B cell (primary cell): ENCODE measurements at places on chromosomes 3 and 15.

DNA sequence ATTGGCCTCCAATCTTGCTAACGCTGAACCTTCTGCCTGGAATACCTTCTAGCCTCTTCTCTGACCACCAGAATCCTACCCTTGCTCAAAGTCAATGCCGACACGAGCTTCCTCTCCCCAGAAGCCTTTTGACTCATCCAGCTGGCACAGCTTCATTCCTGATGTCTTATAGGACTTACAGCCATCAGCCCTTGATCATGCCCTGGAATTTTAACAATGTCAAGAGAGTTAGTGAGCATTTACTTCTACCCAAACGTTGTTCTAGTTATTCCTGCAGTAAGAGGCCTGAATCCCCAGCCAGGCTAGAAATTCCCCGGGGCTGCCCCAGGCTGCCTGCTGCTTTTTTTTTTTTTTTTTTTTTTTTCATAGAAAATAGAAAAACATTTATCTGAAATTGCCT, 3.9 kb downstream of the CYP1A2 start:
- DNase-seq, result no peak

- peak; percentile 74 for DNase-seq
These were observed 67.1 kb upstream of the MCTP2 start for GRCh38 chr15:94164202-94164807.

- no peak for DNase-seq
These were observed 36.6 kb upstream of the POMGNT2 start for GRCh38 chr3:43142472-43142871.

- DNase-seq, result no peak
These were observed 36.5 kb downstream of the OXNAD1 start for GRCh38 chr3:16301507-16301906.

- DNase-seq, result no peak
These were observed 490.7 kb downstream of the RBMS3 start for GRCh38 chr3:29771602-29772001.

DNA sequence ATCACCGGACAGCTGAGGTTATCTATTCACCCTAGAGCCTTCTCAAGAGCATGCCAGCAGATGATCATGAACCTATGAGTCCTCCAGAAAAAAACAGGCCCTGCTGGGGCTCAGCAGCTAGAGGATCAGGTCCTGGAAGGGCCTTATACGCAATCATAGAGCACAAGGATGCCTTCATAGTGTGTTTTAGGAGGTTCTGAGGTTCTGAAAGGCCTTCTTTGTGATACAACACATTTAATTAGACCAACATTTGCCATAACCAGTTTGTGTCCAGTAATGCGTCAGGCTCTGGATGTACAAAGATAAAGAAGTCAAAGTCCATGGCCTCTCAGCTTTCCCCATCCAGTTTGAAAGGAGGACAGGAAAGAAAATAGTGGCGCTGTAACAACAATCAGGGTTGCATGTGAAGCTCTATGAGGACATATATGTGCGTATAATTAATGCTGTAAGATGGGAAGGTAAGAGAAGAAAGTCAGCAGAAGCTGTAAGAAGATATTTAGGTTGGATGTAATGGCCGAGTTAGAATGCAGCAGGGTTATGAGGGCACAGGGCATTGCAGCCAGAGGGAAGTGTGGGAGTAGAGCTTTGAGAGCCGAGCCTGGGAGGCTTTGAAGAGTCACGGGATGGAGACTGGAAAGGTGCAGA, 302.6 kb upstream of the TBL1XR1 start:
- DNase-seq, result no peak

GRCh38 chr3:159987291-159987711, 1.3 kb upstream of the IL12A start:
- DNase-seq, result no peak

GRCh38 chr3:60339304-60339703, 911.9 kb downstream of the FHIT start:
- no peak for DNase-seq

DNA sequence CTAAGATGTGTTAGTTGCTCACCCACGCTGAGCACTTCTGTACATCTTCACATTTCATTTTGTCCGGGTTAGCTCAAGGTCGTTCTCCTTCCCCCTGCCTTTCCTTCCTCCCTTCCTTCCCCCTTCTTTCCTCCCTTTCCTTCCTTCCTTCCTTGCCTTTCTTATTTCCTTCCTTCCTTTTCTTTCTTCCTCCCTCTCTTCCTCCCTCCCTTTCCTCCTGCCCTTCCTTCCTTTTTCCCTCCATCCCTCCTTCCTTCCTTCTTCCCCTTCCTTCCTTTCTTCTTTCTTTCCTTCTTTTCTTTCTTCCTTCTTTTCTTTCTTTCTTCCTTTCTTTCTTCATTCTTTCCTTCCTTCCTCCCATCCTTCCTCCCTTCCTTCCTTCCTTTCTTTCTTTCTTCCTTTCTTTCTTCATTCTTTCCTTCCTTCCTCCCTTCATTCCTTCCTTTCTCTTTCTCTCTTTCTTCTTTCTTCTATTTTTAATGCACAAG, 129.8 kb downstream of the FAM174B start:
- no peak for DNase-seq

DNA sequence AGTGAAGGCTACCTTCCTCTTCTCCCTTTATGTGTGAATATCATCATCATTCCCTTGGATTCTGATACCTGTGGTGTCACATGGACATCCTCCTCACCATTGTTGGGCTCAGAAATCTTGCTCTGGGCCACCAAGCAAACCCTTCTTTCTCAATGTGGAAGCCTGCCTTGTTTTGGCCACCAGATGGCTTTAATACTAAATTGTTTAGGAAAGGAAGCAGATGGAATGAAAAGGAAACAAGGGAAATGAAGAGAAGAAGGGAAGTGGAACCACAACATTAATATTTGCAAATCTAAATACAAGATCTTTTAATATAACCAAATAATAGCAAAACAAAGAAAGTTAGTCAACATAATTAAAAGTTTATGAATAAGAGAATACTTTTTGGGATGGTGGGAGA, 14.0 kb downstream of the FAM227B start:
- DNase-seq, result no peak

GRCh38 chr3:63768888-63769287, 50.2 kb upstream of the C3orf49 start:
- no peak for DNase-seq

DNA sequence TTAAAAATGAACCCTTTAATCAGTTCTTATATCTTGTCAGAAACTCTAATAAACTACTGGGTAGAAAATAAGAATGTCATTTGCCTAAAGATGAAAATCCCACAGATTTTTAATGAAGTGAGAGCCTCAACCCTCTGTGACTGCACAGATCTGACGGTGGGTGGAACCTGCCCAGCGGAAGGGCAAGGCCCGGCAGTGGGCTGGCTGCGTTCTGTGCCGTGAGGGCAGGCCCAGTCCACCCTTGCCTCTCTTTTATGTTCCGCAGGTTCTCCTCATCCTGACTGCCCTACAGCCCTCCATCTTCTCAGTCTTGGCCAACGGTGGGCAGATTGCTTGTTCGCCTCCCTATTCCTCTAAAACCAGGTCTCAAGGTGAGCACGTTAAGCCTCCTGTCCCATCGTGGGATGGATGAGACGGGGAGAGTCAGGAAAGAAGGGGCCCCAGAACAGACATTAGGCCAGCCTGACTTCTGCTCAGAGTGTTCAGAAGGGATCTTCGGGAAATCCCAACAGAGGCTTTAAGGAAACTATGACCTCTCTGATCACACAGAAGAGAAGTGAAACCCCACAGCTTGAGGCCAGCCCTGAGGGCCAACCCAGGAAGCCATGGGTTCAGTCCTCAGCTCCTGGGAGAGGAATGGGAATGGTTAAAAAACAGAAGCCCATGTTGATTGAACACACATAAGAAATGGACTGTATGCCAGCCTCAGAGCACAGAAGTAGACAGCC, 16.0 kb downstream of the SLC51A start:
- no peak for DNase-seq

DNA sequence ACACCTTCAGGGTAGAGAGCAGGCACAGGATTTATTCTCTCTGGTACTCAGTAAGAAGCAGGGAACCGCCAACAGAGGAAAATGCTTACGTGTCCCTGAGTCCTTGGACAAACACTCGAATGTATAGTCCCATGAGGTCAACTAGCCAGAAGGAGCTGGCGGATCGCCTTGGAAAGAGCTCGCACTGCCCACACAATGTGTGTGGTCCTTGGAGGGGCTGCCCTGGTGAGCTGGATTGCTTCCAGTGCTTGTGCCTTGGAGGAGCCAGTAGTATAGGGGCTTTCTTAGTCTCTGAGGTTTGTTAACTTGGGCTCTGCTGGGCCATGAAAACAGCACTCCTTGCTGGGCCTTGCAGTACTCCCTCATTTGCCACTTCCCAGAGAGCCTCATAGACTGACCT, 40.7 kb upstream of the VILL start:
- no peak for DNase-seq

DNA sequence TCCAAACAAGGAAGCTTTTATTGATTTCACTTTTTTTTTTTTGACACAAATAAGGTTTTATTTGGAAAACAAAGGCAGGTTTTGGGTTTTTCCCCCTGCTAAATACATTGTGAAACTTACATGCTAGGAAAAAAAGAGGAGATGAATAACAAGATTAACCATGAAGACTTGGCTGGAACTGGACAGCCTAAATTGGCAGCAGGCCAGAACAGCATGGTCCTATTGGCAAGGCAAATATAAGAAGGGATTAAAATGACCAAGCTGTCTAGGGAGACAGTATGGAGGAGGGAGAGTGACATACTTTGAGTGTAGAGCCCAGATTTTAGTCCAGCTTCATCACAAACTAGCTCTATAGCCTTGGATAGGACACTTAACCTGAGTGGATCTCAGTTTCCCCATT, 63.9 kb upstream of the BBX start:
- no peak for DNase-seq

DNA sequence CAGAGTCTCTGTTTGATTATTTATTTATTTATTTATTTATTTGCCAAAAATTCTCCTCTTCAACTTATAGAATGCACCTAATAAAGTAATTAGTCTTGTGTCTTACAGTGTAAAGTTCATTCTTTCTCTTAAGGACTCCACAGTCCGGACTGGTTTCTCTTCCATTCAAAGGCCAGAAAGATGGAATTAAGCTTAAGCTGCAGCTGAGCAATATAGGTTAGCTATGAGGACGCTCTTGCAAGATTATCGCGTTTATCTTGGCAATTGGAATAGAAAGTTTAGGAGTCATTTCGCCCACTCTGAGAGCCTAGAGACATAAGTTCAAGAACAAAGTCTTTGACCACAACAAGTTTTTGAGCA, 15.0 kb downstream of the TAGLN3 start:
- DNase-seq, result no peak

DNA sequence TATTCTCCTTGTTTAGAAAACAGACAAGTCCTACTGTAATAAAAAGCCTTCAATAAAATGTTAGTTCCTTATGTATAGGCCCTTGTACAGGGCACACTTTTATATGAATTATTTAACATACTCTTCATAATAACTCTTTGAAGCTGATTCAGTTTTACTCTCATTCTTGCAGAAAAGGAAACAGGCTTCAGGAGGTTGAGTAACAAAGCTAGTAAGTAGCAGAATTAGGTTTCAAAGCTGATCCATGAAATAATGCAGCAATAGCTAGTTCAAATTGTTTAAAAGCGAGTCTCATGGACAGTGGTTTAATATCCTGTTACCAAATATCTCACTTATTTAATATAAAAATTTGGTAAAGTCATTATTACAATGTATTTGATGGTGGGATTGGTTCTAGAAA, 25.0 kb downstream of the TCF12 start:
- no peak for DNase-seq

GRCh38 chr3:128814519-128815317, 64.7 kb upstream of the ACAD9 start:
- no peak for DNase-seq

DNA sequence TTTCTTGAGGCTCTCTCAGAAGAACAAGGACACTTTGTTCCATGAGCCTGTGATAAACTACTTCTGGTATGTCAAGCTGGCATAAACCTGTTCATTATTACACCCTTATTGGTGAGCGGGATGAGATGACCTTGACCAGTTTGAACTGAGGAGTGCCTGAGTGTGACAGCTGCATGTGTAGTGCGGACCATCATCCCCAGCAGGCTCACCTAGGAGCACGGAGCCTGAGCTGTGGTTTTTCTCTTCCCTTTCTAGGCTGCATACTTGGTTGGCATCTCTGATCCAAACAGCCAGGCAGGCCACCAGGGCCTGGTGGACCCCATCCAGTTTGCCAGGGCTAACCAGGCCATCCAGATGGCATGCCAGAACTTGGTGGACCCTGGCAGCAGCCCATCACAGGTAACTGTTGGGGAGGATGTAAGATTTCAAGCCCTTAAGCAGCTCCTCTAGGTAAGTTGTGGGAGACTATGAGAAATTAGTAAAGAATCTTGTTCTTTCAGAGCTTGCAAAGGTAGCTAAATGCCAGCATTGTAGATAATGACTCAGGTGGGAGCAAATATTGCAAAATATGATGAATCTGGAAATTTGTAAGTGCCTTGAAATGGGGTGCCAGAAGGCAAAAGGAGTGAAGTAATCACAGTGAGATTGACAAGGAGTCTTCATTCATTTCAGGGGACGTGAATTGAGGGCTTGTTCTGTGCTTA, 288.9 kb upstream of the TPM1 start:
- no peak for DNase-seq

DNA sequence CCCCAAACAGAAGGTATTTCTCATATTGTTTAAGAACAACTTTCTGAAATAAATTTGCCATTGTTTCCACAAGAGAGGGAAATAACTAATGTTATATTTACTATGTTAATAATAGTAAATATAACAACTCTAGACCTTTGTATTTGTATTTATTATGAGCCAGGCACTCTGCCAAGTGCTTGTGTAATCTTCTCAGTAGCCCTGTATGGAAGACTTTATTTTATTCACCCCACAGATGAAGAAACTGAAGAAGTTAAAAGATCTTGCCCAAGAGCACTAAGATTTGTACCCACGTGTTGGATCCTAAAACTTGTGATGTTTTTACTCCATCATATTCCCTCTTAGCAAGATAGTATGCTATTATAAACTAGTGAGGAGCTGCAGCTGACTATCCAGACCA, 12.0 kb upstream of the GNB4 start:
- DNase-seq, result no peak

- DNase-seq, result no peak
These were observed 827 bp upstream of the INO80 start for GRCh38 chr15:41116962-41117252.

DNA sequence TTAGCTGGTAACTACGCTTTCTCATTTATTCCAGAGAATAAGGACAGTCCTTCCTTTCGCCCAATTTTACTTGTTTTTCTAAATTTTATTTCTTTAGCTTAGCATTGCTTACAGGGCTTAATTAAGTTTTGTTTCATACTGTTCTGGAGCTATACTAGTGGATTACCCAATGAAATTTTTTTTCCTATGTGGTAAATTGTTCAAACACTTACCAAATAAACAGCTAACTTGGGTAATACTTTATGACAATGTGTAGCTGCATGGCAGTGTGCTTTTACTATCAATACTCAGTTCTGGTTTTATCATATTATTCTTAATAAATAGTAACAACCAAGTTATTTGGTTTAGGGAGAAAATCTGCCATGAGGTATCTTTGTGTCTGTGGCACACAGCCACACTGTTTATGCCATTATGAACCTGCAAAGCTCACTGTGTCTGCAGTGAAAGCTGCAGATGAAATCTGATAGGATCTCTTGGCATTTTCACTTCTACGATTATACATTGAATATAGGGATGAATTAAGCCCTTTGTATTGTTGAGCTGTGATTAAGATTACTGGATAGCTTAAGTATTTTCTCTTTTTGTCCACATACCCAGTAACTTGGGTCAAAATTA, 37.2 kb downstream of the UBE2E2 start:
- no peak for DNase-seq

GRCh38 chr15:70561885-70562284, 201.5 kb downstream of the UACA start:
- DNase-seq, result no peak
